Stimulated activated CD4-positive, alpha-beta T cell treated with anti-CD3 and anti-CD28 coated beads, Interleukin-15, amount 100 ng/mL, for 1 hour (primary cell): ENCODE measurements at places on chromosomes 2 and 18.
A peak's percentile ranks its signal among the peaks of the same experiment; 100 is the strongest.

DNA sequence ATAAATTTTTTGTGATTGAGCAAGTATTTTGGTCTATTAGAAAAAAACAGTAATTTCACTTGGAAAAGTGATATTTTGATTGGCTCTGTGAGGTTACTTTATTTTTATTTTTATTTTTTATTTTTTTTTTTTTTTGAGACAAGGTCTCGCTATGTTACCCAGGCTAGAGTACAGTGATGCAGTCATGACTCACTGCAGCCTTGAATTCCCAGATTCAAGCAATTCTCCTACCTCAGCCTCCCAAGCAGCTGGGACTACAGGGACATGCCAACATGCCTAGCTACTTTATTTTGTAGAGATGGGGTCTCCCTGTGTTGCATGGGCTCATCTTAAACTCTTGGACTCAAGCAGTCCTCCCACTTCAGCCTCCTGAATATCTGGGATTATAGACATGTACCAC lies 60.9 kb upstream of the MGAT5 start:
- no peak for DNase-seq

DNA sequence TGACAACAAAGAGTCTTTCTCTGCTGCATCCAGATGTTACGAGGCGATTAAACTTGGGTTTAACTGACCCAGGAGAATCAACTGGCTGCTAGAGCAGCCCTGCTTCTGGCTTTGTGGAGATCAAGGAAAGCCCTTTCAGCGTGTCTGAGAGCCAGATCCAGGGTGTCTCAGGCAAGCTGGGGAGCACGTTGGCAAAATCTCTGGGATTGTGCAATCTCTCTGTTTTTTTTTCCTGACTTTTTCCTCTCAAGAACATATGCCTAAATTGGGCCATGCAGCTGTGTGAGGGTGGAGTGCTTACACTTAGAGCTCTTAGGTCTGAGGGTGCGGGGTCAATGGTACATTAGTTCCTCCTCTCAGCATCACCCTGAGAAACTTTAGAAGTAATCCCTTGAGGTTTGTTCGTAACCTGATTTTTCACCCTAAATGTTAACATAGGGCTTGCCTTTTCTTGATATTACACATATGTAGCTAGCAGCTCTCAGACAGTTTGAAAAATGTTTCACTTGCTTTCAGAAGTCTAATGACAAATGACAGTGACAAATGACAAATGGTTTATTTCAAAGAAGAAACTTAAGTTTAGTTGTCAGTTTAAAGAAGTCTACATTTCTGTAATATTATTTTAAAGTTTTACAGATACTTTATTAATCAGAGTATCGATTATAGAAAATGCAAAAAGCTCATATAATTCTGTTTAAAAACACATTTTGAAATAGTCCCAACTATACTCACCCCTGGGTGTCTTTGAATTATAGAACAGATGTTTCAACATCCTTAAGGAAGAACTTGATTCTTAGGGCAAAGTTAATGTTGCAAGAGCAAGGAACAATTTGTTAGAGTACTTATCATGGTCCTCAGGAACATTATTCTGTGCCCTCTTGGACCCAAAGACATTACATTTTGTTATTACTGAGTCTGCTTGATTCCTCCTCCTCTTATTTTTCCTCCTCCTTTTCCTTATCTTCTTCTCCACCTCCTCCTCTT lies 38.4 kb upstream of the ZSWIM2 start:
- no peak for DNase-seq

DNA sequence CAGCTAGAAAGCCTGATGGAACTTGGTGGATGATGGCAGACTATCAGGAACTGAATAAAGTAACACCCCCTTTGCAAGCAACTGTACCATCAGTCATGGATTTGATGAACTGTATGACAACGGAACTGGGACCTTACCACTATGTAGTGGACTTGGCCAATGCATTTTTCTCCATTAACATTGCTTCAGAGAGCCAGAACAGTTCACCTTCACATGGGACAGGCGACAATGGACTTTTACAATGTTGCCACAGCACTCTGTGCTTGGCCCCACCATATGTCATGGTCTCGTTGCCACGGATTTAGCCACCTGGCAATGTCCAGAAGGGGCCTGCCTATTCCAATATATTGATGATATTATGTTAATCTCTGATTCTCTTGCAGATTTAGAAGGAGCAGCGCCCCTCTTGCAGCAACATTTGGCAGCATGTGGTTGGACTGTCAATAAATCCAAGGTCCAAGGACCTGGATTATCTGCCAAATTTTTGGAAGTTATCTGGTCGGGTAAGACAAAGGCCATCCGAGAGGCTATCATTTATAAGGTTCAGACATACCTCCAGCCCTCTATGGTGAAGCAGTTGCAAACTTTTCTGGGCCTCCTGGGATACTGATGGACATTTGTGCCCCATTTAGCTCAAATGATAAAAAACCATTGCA lies 52.2 kb upstream of the ZC3H15 start:
- no peak for DNase-seq

- DNase-seq, result no peak
Observed at GRCh38 chr18:72940986-72941385, 73.2 kb upstream of the NETO1 start.

DNA sequence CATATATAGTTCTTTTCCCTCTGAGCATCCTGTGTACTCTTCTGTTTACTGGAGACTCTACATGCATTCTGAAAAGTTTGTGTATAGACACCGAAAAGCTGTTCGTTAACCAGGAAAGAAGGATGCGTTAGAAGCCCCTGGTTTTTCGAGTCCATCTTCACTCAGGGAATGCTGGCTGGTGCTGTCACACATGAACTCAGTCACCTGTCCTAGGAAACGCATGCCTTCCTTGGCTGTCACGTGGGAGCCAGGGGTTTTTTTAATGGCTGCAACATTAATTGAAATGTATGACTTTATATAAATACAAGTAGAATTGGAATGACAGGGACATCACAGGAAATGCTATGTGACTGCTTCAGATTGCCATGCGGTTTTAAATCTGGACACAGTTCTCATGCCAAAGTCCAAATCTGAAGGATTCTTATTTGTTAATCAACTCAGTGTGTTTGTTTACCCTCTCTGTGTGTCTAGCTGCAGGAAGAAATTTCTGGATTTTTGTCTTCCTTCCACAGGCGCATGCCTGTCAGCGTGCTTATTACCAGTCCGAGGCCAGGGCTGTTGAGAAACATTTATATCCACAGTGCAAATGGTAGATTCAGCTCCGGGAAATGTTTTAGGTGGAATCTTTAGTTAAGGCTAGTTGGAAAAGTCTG lies 2.6 kb downstream of the RAMP1 start:
- no peak for DNase-seq

DNA sequence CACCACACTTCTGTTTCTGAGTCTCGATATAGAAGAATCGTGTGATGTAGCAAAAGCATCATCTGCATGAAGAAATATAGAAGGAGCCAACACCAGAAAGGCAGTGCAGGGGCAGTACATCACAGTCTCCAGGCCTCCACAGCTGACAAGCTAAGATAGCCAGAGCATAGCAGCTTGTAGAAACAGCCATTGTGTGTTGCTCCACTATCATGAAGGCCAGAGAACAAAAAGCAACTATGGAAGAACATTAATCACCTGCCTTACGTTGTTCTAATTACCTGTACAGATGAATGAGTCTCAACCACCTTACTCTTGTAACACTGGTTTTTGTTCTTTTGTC lies 129.0 kb downstream of the RND3 start:
- DNase-seq, result no peak

- no peak for DNase-seq
Observed at GRCh38 chr2:124328397-124328796, 303.3 kb downstream of the CNTNAP5 start.

- no peak for DNase-seq
Observed at GRCh38 chr18:32175265-32175664, 14.6 kb upstream of the MEP1B start.

- DNase-seq, result no peak
Observed at GRCh38 chr18:57242285-57242684, 95.4 kb downstream of the BOD1L2 start.

DNA sequence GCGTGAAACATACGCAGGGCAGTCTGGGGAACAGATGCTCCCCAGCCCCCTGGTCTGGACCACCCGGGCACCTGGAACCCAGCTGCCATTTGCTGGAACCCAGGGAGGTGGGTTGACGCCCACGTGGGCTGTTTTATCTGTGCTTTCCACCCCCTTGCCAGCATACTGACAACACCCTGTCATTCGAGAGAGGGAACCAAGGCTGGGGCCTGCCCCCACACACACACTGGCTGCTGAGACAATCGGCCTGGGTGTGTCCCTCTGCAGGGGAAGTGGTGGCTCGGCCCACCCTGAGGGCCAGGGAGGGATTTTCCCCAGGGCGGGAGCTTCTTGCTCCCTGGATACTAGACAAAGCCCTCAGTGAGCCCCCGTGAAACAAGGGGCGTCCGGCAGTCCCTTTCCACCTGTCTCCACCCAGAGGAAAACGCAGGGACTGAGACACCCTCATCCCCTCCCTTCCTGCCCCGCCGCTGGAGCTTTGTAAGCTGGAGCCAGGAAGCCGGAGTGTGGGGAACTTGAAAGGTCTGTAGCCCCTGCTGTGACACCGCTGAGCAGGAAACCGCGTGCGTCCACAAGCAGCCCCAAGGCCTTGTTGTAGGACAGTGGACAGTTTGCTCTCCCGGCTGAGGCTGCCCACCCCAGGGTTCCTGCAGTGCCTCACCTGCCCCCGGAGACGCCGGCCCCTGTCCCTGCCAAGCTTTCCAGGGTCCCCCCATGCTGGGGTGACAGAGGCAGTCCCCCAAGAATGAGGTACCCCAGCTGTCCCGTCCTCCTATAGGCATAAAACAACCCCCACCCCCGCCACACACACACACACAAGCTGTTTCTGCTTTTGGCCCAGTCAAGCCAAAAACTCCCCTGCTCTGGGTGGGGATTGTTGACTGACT lies 14.1 kb upstream of the KLF11 start:
- peak; percentile 9 for DNase-seq

GRCh38 chr2:59912042-59912441 lies 641.4 kb downstream of the BCL11A start:
- DNase-seq, result no peak

GRCh38 chr2:6827566-6828298 lies 38.0 kb downstream of the CMPK2 start:
- no peak for DNase-seq

DNA sequence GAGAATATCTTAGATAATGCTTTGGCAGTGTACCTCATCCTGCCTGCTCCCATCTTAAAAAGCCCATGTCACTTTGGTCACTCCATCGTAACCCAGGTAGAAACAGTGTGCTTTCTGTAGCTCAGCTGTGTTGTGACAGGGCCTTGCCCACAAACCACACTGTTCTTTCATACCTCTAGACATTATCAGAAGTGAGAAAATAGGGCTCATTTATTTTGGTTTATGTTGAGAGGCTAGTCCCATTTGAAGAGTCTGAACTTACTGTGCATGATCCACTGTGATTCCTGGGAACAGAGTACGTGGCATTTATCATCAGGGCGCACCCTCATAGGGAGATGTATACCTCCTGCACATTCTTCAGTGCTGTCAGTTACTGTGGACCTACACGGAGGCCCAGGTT lies 69.7 kb downstream of the FEZ2 start:
- DNase-seq, result no peak

DNA sequence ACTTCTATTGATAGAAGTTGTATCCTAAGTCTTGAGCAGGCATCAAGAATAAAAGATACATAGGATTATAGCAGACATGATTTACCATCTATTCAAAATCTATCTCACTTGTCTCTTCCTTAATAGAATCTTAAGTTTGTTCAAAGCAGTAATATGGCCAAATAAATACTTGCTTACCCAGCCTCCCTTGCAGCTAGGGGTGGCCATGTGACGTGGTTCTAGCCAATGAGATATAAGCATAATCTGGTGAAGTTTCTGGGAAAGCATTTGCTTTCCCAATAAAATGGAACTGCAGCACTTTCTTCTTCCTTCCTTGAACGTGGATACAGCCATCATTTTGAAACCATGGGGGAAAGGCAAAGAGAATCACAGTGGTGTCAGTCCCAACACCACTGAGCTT lies 33.7 kb upstream of the SLC1A4 start:
- no peak for DNase-seq

- no peak for DNase-seq
Observed at GRCh38 chr18:70377317-70377799, 88.5 kb downstream of the SOCS6 start.

DNA sequence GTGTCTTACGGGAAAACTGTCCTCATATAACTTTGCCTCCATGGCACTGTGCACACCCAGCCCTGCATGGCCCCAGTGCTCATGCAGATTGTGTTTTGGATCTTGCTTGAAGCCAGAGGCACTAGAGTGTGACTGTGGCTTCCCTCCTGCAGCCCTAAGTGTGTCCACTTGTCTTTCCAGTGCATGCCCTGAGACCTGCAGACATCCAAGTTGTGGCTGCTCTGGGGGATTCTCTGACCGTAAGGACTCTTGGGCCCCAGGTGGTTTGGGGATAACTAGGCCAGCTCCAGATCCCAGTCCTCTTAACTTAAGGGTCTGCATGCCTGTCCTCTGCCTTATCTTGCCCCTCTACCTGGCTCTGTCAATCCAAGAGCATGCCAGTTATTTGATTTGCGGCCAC lies 96.6 kb downstream of the PLB1 start:
- DNase-seq, result no peak

- DNase-seq, result no peak
Observed at GRCh38 chr2:9815076-9815475, 28.2 kb upstream of the TAF1B start.

GRCh38 chr2:85851253-85852151 lies 37.3 kb downstream of the ST3GAL5 start:
- no peak for DNase-seq

DNA sequence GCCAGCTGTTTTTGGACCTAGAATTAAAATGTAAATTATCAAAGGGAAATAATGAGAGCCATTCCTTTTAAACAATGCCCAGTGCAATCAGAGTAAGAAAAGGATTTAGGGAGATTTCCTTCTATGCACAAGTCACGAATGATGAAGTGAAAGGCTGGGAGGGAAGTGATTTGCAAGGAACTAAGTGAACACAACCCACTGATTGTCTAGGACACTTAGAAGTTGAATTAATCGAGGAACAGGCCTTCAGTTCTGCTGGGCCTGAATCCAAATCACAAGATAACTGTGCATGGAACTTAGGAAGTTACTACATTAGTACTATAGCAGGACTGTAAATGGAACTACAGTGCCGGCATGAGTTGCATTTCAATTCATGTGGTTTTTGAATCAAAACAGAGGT lies 17.7 kb downstream of the MAP2 start:
- no peak for DNase-seq

DNA sequence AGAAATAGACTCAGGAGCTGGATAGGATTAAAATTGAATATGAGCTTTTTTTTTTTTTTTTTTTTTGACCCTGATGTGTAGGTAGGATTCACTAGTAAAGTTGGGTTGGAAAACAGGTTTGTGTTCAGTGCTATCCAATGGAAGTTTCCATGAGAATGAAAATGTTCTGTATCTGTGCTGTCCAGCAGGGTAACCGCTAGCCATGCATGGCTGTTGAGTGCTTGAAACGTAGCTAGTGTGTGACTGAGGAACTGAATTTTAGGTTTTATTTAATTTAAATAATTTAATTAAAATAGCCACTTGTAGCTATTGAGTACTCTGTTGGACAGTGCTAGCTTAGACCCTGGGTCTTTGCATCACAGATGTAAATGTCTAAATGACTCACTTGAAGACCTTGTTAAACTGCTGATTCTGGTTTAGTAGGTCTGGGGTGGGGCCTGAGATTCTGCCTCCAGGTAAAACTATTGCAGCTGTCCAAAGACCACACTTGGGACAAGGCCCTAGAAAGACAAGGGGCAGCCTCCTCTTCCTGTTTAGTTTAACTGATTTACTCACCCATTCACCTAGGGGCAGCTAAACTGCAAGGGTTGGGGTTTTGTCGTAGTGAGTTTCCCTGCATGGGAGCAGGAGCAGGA lies 84.7 kb upstream of the STON1 start:
- no peak for DNase-seq
